ENCODE measurements at places on chromosomes 6 and 20. TPM values are rescaled to one million over a fixed set of nuclear protein-coding genes. Genes with fewer than 3 reads are reported as not detected.

ANGPT4 gene
- total RNA-seq: not detected

VIP gene
- not detected for total RNA-seq

PBOV1 gene
- not detected for total RNA-seq

- no peak overlapping the region for H3K4me3 ChIP-seq
- no peak for DNase-seq
- no peaks in the 10 kb centered on the region for H3K4me1 ChIP-seq
- H3K27me3 ChIP-seq: no peaks in the 10 kb centered on the region
- no peaks in the 10 kb centered on the region for H3K36me3 ChIP-seq
These were observed 31.7 kb upstream of the SPAG4 start for GRCh38 chr20:35583636-35584560.

DNA sequence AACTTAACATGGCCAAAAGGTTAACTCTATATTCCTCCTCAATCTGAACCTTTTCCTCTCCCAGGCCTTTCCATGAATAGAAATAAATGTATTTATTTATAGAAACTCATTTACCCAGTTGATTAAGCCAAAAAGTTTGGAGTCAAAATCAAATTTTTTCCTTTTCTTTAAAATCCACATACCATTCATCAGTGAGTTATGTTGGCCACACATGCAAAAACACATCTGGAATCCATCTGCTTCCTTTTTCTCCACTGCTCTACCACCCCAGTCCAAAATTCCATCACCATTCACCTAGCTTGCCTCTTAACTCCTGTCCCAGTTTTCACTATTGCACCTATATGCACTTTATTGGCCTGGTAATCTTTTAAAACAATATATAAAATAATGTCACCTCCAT lies 62.4 kb upstream of the TMEM200A start:
- H3K4me1 ChIP-seq: no peaks in the 10 kb centered on the region
- peaks cover under 1% of the 10 kb centered on the region for H3K27me3 ChIP-seq
- no peak overlapping the region for H3K4me3 ChIP-seq
- no peak overlapping the region for H3K27ac ChIP-seq
- no peaks in the 10 kb centered on the region for H3K36me3 ChIP-seq
- no peak for DNase-seq

- no peak overlapping the region for H3K4me3 ChIP-seq
- DNase-seq: no peak
- no peak overlapping the region for H3K27ac ChIP-seq
These were observed 476.8 kb upstream of the ADGRB3 start for GRCh38 chr6:68158256-68158655.

DNA sequence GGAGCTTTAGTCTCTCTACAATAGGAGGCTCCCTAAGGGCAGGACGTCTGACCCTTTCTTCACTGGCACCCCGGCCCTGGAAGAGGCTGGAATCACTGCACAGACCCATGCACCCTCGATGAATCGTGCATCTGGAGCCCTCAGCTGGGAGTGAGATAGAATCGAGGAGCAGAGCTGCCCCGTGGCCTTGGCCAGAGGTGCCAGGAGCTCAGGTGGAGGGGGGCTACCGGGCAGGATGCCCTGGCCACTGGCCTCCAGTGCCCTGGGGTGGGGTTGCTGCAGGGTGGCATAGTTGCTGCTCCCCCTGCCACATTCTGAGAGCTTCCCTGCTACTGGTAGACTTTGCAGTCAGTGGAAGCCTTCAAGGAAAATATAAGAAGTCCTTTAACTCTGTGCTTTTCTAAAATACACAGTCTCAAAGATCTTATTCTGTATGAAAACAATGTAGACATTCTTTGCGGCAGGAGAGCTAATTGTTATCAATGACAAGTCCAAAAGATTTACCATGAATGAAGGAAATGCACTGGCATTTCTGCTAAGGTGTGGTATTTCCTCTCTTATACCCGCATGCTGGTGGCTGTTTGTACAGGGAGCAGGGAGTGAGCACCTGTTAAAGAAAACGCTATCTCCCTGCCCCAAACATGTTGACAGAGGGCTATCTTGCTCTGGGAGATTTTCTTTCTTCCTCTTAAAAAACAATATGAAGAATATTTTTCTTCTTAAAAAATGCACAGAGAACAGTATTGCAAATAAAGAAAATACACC lies 122.8 kb downstream of the C6orf118 start:
- no peak overlapping the region for H3K27ac ChIP-seq
- H3K4me1 ChIP-seq: no peaks in the 10 kb centered on the region
- no peak for DNase-seq
- H3K27me3 ChIP-seq: no peaks in the 10 kb centered on the region
- no peak overlapping the region for H3K4me3 ChIP-seq
- no peaks in the 10 kb centered on the region for H3K36me3 ChIP-seq

DNA sequence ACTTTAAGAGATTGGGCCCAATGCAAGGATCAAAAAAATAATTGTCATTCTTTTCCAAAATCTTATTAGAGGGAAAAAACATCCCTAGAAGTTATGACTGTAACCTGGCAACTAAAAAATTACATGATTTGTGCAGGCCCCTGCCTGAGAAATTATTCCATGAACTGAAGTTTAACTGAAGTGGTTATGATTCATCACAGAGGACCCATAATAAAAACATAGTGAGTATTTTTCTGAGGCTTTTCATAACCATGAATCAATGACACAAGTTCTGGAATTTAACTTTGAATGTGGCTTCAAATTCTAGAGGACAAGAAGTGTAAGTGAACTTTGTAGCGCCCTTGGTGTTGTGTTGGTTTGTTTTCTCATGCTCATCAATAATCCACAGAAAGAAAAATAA lies 31.1 kb upstream of the CARMIL1 start:
- no peak for DNase-seq
- peaks cover 10% of the 10 kb centered on the region for H3K27me3 ChIP-seq
- no peak overlapping the region for H3K4me3 ChIP-seq
- H3K36me3 ChIP-seq: no peaks in the 10 kb centered on the region
- no peaks in the 10 kb centered on the region for H3K4me1 ChIP-seq
- H3K27ac ChIP-seq: no peak overlapping the region

DNA sequence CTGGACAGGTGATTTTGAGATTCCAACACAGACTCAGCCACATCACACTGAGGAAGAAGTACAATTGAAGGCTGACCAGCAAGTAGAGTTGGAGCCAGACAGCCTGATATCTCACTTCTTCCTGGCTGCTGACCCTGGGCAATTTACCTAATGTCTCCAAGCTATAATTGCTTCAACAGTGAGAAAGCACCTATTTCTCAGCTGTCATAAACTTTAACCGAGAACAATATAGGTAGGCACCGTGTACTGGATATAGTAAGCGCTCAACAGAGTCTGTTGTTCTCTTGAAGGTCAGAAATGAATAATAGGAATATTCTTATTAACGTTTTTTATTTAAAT lies 28.3 kb downstream of the STX7 start:
- no peak overlapping the region for H3K27ac ChIP-seq
- H3K27me3 ChIP-seq: no peaks in the 10 kb centered on the region
- peaks cover 4% of the 10 kb centered on the region for H3K36me3 ChIP-seq
- peaks cover 4% of the 10 kb centered on the region for H3K4me1 ChIP-seq
- H3K4me3 ChIP-seq: no peak overlapping the region
- no peak for DNase-seq

GRCh38 chr20:62131560-62132320 lies 9.5 kb downstream of the LSM14B start:
- H3K4me3 ChIP-seq: no peak overlapping the region
- no peak for DNase-seq
- peaks cover 95% of the 10 kb centered on the region for H3K36me3 ChIP-seq
- peak overlapping the region; percentile 30 for H3K27ac ChIP-seq

- H3K4me3 ChIP-seq: no peak overlapping the region
- DNase-seq: no peak
- H3K27ac ChIP-seq: no peak overlapping the region
- no peaks in the 10 kb centered on the region for H3K36me3 ChIP-seq
- H3K27me3 ChIP-seq: no peaks in the 10 kb centered on the region
These were observed 9.7 kb upstream of the ECI2 start for GRCh38 chr6:4145083-4145482.

- no peak overlapping the region for H3K27ac ChIP-seq
- DNase-seq: peak; percentile 64
- H3K27me3 ChIP-seq: peaks cover 7% of the 10 kb centered on the region
- H3K4me1 ChIP-seq: no peaks in the 10 kb centered on the region
- no peak overlapping the region for H3K4me3 ChIP-seq
- no peaks in the 10 kb centered on the region for H3K36me3 ChIP-seq
These were observed 18.0 kb upstream of the DEFB129 start for GRCh38 chr20:208942-209566.

DNA sequence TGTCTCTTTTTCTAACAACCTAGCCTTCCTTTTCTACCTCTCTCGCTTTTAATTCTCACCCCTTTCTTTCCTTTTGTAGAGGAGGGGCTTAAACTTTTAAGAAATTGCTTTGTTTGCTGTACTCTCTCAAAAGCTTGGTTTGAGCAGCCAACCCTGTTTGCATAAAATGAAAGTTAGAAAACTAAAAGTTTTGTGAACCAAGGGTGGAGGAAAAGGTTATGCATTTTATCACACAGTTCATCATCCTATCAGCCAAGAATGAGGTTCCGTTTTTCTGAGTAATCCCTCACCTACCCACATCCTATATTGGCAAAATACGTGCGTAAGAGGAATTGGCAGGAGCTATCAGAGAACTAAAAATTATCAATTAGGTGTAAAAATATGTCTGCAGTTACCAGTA lies 42.8 kb upstream of the LOC128125822 start:
- no peaks in the 10 kb centered on the region for H3K27me3 ChIP-seq
- DNase-seq: no peak
- peaks cover 8% of the 10 kb centered on the region for H3K4me1 ChIP-seq
- H3K36me3 ChIP-seq: no peaks in the 10 kb centered on the region
- H3K27ac ChIP-seq: no peak overlapping the region
- H3K4me3 ChIP-seq: peak overlapping the region; percentile 62

Data from CD4-positive, CD25-positive, alpha-beta regulatory T cell (primary cell).